GM13977 (cell line): ENCODE measurements at places on chromosomes 1 and 21.

DNA sequence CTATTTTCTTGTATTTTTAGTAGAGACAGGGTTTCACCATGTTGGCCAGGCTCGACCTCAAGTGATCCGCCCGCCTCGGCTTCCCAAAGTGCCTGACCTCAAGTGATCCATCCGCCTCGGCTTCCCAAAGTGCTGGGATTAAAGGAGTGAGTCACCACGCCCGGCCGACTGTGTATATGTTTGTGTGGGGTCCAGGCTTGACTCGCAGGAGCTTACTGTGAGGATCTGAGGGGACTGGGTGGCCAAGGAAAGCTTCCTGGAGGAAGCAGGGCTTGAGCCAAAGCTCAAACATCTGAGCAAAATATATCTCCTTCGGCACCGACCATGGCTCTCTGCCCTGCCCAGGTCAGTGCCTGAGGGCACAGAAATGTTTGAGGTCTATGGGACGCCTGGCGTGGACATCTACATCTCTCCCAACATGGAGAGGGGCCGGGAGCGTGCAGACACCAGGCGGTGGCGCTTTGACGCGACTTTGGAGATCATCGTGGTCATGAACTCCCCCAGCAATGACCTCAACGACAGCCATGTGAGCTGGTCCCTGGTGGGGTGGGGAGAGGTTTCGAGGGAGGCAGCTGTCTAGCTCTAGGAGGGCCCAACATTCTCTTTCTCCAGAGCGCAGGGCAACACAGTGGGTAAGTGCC is 10.5 kb downstream of the PADI3 start:
- DNase-seq = no peak

DNA sequence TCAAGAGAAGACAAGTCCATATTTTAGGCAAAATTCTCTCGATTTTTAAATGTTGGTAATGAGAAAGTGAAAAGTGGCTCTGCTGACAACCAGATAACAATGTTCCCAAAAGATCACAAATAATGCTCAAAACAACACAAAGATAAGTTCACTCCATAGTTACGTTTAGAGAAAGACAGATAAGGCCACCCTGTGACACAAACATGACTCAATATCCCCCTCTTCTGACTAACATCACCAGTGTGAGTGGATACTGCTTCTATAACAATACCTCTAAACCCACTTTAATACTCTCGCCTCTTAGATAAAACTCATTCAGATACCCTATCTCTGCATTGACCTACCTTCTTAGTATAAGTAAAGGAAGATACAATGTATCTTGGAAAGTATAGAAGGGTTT is 51.2 kb upstream of the RGS7 start:
- DNase-seq = no peak

GRCh38 chr1:42125552-42125951 is 27.7 kb upstream of the GUCA2B start:
- DNase-seq = no peak

- DNase-seq = no peak
Measured at GRCh38 chr1:88175631-88176226, 508.3 kb upstream of the PKN2 start.

- peak; percentile 59 for DNase-seq
Measured at GRCh38 chr1:224377676-224378006, 21.0 kb downstream of the CNIH4 start.

GRCh38 chr1:89790592-89790991 is 30.2 kb upstream of the LRRC8D start:
- DNase-seq = no peak
